ENCODE measurements at places on chromosomes 7 and 10.

- no peak for DNase-seq
Measured at GRCh38 chr10:90959826-90960225, 38.9 kb upstream of the ANKRD1 start.

DNA sequence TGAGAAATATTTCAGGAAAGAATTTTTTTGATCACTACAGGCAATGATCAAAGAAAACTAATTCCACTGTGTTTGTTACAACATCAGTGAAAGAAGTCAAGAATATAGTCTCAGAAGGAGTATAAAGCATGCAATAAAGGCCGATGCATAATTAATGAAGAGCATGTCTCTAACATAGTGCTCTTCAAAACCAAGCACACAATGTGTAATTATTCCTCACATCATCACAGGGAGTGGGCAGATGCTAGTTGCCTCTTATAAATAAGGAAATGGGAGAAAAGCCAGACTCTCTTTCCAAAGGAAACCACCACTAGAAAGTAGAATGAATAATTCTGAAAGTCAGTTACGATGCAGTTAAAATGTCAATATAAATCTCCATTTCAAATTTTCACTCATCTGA is 220.1 kb downstream of the TEX36 start:
- DNase-seq = no peak

DNA sequence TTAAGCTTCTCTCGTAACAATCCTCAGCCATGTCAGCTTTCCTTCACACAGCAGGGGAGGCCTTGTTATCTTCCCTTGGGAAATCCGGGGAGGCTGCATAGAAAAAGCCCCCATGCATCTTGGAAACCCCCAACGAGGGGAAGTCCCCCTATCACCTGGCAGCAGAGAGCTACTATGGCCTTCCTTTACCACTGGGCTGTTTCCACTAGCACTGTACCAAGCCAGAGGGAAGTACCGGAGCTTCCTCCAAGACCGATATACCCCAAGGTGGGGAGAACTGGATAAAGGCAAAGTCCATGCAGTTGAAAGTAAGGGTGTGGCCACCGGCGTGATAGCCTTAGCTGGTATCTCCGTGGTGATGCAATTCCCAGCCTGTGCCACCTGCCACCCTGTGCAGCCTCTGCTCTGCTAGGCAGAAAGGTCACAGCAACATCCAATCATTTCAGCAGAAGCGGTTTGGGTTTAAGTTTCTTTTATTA is 4.4 kb upstream of the CLIP2 start:
- no peak for DNase-seq

DNA sequence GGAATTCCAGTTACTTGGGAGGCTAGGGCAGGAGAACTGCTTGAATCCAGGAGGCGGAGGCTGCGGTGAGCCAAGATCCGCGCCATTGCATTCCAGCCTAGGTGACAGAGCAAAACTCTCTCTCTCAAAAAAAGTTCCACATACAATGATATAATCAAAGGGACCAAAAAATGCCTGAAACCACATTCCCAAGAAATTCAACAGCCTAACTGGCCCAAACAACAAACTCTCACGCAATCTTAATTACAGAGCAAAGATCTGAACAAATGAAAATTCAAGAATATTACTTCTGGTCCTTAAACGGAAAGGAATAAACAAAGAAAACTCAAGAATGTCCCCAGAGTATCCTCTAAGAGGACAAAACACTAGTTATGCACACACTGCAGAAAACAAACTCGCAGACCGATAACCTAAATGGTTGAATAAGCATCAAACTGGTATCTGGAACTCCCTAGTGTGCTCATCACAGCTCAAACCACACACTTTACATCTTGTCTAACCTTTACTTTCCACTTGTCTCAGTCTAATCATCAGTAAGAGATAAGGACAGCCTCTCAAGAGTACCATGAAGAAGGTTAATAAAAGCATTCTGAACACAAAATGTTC is 3.7 kb downstream of the OGA start:
- no peak for DNase-seq

- no peak for DNase-seq
Measured at GRCh38 chr7:158030566-158030965, 557.1 kb downstream of the PTPRN2 start.

- DNase-seq = no peak
Measured at GRCh38 chr7:55550841-55551537, 21.3 kb downstream of the VOPP1 start.

DNA sequence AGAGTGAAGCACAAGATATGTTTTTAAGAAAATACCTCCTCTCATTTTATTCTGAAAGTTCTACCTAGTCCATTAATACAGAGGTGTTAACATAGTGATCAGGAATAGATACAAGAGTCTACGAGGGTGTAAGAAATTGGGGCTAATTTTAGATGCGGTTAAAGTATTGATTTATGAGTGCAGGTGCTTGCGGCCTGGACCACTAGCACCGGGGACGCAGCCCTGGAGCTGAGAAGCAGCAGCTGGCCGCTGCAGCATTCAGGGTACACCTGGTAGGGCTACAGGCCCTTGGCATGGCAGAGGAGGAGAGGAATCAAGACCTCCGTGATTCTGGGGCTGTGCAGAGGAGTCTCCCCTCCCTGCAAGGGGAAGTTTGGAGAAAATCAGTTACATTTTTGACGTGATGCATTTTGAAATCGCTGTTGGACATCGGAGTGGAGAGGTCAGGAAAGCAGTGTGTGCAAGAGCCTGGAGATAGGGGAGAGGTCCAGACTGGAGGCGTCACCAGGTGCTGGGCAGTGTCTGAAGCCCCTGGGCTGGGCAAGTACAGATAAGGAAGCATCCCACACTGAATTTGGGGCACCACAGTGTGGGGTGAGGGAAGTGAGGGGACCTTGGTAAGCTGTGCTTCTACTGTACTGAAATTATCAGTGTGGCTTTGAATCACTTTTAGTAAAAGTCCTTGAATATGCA is 112.3 kb downstream of the VWC2 start:
- DNase-seq = no peak

- no peak for DNase-seq
Measured at GRCh38 chr10:21184984-21185383, 287.9 kb upstream of the NEBL start.

DNA sequence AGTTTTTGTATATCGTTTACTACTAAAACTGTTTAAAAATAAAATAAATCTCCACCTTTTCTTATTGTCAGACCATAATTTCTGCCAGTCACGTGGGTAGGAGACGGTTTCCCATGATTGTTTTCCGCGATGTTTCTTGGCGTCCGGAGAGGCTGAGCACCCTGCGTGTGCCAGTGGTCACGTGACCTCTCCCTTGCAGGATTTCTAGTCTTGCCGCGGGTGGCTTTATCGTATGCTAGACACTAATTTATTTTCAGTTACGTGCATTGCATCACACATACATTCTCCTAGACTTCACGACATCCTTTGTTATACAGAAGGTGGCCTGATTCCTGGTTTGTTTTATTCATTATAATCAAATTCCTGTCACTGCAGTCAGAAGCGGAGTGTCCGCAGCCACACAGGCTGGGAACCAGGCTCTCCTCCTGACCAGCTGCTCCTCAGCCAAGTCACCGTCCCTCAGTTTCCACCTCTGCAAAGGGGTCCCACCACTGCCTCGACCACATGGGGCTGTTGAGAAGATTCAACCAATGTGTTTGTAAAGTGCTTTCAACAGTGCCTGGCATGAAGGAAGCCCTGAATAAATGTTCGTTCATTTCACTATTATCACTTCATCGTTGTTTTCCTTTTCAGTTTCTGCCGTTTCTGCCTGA is 203.2 kb upstream of the PPP2R2D start:
- no peak for DNase-seq

DNA sequence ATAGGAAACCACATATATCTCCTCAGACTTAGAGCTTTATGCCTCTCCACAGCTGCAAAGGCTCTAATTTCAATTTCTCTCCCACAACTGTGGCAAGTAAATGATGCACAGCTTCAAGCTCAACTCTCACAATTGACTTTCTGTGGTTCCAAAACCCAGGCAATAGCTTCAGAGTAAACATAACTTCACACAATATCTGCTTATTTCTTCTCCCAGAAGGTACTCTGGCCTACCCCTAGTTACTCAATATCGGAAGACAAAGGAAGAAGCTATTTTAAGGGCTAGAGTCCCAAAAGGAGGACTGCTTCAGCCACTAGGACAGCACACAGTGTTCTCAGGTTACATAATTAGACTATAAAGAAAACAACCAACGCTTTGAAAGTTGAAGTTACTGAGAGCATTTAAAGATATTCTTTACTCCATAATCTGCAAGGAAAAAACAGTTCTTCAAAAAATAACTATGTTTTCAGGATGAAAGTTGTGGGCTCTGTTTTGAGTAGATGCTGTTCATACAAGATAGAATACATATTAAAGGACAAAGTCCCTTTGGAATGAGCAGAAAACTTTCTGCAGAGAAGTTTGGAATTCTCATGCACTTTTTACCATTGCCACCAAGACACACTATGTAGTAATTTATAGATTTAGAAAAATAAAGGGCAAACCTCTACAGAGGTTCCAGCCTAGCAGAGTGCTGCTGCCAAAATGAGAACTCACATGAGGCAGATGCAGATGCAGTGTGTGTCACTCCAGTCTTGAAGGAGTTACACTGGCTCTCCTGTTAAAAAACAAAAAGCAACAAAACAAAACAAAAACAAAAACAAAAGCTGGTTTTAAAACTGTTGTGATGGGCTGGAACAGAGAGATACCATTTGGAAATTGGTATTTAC is 81.8 kb downstream of the NT5C2 start:
- DNase-seq = no peak

- no peak for DNase-seq
Measured at GRCh38 chr10:23280419-23281043, 64.1 kb downstream of the C10orf67 start.

DNA sequence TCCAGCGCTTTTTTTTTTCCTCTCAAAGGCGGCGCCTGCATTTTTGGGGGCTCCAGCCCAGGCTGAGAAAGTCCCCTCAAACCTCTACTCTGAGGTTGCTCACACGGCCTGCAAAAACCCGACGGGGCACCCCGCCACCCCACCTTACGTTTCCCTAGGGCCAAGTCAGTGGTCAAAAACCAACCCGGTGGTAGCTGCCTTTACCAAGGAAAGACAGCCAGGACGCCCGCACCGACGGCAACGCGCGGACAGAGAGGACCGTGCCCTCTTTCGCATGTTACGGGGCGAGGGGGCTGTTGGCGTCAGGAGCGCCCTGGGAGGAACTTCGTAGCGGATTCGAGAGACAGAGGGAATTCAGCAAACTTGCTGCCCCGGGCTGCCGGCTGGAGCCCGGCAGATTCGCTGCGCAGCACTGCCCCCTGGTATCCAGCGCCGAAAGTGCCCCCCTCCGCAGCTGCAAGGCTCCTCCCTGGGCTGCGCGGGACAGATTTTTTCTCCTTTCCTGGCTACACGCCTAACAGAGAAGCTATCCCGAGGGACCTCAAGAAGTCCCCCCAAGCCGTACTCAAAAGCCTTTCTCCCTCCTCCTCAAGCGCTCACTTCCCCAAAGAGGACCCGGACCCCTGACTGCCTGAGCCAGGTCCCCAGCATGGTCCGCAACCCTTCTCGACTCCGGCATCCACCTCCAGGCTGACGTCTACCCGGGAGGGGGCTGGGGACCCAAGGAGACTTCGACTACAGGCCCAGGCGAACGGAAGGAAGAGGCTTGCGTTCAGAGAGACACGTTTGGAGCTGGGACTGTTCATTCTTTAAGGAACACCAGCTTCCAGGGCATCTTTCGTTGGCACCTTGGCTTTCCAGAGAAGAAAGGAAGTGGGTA is 27.7 kb upstream of the VAX1 start:
- DNase-seq = no peak

- DNase-seq = no peak
Measured at GRCh38 chr7:73521636-73522104, 423 bp downstream of the BAZ1B start.
